BJ (cell line): ENCODE measurements at places on chromosomes 16 and 17.
A peak's percentile ranks its signal among the peaks of the same experiment; 100 is the strongest.

GRCh38 chr17:7887038-7887481, 1.5 kb upstream of the CHD3 start:
- no peak for DNase-seq

DNA sequence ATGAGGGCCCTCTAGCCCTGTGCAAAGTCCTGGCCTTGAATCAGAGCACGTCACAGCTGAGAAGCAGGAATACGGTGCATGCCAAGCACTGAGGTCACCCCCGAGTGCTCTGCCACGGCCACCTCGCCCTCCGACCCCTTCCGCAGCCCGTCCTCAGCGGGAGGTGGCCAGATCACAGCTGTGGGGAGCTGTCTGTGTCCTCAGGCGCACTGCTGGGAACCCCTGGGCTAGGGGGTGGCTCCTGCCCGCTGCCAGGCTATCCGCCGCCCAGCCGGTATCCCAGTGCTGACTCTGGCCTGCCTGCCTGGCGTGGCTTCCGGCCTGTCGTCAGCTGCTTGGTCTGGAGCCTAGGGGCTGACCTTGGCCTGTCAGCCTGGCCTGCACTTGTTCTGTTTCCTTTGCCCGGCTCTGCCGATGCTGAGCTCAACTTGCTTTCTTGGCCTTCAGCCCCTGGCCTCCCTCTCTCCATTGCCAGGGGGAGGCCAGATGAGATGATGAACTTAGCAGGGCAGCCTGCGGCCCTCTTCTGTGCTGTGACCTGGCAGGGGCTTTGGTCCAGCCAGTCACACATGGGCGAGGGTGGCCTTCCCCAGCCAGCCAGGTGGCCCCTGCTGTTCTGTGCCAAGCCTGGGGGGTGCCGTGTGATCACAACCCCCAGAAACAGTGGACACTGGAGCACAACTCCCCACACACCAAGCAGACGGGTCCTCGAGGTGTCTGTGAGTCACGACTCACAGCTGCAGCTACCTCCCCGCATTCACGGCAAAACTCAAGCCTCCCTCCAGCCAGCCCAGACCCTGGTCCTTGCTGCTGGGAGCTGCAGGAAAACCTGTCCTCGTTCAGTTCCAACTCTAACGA, 77.3 kb downstream of the ZDHHC7 start:
- no peak for DNase-seq

DNA sequence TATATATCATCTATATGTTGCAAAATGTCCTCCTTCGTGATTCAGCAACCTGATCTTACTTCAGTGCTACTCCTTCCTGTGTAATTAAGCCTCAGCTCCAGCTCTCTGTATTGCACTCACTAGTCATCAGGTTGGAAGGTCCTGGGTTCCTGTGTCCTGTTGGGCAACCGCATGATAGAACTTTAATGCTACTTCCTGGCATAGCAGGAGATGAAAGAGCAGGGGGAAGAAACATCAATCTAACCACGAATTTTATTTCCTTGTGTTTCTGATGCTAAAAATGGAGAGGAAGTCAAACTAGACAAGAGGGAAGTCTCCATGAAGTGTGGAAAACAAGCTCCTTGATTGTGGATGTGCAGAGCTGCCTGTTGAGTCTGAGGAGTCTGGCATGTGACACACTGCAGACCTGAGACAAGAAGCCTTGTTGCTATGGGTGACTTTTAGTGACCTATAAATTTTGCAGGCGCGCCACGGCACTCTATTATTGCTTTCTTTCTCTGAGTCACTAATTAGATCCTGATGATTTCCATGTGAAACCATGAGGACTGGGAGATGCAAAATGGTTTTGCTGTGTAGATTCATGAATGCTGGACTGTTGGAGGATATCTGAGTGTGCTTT, 25.6 kb downstream of the IGSF6 start:
- peak; percentile 95 for DNase-seq

GRCh38 chr17:28724500-28725165, 1.4 kb downstream of the TLCD1 start:
- DNase-seq, result no peak

DNA sequence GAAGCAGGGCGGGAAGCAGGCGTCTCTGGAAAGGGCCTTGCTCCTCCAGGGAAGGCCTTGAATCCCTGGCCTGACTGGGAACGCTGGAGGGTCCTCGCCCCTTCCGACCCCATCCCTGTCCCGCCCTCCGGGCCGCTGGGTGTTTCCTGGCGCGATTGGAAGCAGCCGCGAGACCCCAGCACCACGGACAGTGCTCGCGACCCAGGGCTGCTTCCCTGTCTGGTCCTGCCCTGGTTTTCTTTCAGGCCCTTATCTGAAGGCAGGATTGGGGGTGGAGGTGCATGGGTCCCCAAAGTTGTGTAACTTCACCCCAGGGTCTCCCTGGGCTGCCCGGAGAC, 2.1 kb downstream of the MGAT5B start:
- DNase-seq, result no peak

DNA sequence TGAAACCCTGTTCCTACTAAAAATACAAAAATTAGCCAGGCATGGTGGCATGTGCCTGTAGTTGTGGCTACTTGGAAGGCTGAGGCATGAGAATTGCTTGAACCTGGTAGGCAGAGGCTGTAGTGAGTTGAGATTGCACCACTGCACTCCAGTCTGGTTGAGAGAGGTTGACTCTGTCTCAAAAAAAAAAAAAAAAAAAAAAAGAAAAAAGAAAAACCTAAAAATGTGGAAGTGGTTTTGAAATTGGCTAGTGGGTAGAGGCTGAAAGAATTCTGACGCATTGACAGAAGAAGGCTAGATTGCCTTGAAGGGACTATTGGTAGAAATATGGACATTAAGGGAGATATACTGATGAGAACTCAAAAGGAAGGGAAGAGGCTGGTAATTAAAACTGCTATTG, 33.6 kb upstream of the CPPED1 start:
- DNase-seq, result no peak

GRCh38 chr17:2710803-2711607, 559 bp downstream of the CLUH start:
- no peak for DNase-seq
